ENCODE measurements at places on chromosomes 16 and 17.

GRCh38 chr17:77479372-77480198, 338.8 kb downstream of the SEC14L1 start:
- no peaks in the 10 kb centered on the region for H3K27me3 ChIP-seq
- DNase-seq = no peak
- peaks cover 36% of the 10 kb centered on the region for H3K4me1 ChIP-seq
- H3K4me3 ChIP-seq = no peak overlapping the region
- peak overlapping the region; percentile 46 for H3K27ac ChIP-seq
- H3K36me3 ChIP-seq = peaks cover 51% of the 10 kb centered on the region

DNA sequence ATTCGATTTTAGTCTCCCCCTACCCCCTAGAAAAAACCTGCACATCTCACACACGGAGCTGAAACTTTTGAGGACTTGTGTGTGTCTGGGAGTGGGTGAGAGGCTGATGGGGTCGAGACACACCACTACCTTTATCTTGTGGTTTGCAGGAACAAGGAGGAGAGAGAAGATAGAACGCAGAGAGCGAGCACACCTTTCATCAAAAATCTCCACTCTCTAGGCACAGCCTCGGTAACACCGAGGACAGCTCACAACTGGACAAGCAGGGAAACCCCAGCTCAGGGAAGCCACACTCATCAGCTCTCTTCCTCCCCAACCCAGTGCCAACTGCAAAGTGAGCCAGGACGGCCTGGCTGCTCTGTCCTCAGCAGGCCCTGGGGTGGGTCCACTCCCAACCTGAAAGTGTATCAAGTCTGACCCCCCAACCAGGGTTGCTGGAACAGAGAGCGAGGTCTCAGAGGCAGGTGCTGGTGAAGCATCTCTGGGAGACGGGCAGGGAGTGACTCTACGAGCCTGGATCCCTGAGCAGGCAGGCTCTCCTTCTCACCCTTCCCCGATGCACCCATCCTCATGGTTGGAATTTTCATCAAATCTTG, 5.2 kb upstream of the GHDC start:
- peaks cover 4% of the 10 kb centered on the region for H3K4me1 ChIP-seq
- peaks cover 47% of the 10 kb centered on the region for H3K36me3 ChIP-seq
- no peaks in the 10 kb centered on the region for H3K27me3 ChIP-seq
- DNase-seq = no peak

DNA sequence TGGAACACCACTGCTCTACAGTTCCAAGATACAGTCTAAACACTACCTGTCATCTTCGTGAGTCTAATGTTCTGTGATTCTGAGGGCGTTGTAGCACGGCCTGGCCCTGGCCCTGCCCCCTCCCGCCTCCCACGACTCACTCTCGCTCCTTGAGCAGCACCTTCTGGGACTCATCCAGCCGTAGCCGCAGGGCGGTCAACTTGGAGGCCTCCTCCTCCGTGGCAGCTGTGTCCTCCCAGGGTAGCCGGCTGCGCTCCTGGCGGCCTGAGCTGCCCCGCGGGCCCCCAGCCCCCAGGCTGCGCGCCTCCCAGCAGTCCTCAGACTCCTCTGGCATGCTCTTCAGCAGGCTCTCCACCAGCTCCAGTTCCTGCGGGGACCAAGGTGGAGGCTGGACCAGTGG, 10.6 kb downstream of the CCDC102A start:
- DNase-seq = no peak
- no peak overlapping the region for H3K4me3 ChIP-seq
- no peaks in the 10 kb centered on the region for H3K27me3 ChIP-seq
- H3K27ac ChIP-seq = no peak overlapping the region
- H3K4me1 ChIP-seq = peaks cover 15% of the 10 kb centered on the region

DNA sequence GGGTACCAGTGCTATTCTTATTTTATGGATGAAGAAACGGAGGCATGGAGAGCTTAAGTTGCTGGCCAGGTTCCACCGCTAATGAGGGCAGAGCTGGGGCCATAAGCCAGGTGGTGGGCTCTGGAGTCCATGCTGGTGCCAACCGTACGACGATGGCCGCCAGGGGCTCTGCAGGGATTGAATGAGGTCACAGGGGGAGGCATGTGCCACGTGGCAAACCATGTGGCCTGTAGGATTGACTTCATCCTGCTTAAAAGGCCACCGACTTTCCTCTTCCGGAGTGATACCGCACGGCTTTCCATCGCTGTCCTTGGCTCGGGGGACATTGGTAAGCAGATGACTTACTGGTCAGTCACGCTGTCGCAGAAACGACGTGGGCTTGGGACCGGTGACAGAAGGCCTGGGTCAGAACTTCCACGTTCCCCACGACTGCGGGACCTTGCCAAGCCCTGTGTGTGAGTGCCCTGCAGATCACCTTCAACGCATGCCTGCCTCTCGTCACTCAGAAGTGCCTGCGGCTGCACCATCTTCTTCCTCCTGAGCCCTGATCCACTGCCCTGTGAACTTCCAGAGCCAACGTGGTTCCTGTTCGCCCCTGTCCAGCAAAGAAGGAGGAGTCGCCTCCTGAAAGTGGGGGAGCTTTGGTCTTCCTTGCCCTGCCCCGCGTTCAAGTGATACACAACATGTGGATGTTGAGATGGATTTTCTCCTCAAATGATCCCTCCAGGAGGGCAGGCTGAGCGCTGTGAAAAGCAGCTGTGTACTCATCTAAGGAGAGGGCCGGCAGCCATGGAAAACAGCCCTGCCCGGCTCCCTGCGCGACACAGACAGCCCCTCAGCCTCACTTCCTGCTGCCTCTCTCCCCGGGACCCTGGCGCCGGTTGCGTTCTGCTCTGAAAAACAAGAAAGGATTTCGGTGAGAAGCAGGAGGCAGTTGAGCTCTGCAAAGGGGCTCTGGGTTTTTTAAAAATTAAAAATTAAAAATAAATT, 176.7 kb downstream of the C16orf95 start:
- DNase-seq = no peak
- no peaks in the 10 kb centered on the region for H3K4me1 ChIP-seq
- no peak overlapping the region for H3K27ac ChIP-seq
- H3K36me3 ChIP-seq = no peaks in the 10 kb centered on the region

GRCh38 chr16:14358697-14359305, 271.3 kb downstream of the PARN start:
- peaks cover 7% of the 10 kb centered on the region for H3K4me1 ChIP-seq
- DNase-seq = no peak
- H3K27me3 ChIP-seq = peaks cover 11% of the 10 kb centered on the region
- H3K27ac ChIP-seq = no peak overlapping the region
- no peak overlapping the region for H3K4me3 ChIP-seq

DNA sequence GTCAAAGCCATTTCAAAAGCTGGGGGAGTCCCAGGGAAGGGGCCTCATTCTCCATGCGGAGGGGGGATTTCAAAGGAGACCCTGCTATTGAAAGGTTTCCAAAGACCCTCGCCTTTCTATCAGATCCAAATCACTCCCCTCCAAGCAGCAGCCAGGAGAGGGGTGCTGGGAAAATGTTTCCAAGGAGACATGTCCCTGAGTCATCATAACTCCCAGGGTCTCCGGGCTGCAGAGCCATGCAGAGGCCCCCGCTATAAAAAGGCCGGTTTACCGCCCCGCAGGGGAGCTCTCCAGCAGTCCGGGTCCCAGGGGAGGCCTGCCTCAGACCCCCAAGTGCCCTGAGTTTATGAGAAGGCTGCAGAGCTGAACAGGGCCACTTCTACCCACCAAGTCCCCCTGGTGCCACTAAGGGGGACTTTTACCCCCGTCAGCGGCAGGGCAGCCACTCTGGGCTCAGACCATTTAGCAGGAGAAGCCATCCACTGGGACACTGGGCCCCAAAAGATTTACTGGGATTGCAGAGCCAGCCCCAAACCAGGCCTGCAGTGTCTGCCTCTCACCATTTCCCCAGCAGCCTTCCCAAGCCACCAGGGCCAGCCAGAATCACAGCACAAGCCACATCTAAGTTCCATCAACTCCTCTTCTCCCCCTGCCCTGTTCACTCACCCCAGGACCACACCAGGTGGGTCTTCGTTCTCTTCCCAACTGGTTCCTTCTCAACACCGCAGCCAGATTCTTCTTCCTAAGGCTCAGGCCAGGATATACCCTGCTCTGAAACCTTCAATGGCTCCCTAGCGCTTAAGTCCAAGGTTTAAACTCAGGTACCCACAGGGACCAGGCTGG, 234.4 kb downstream of the ZNF423 start:
- H3K4me3 ChIP-seq = no peak overlapping the region
- H3K36me3 ChIP-seq = no peaks in the 10 kb centered on the region
- H3K4me1 ChIP-seq = no peaks in the 10 kb centered on the region
- H3K27me3 ChIP-seq = no peaks in the 10 kb centered on the region
- no peak overlapping the region for H3K27ac ChIP-seq
- DNase-seq = no peak

GRCh38 chr17:57885148-57885915, 35.5 kb upstream of the MRPS23 start:
- H3K4me1 ChIP-seq = no peaks in the 10 kb centered on the region
- no peak overlapping the region for H3K4me3 ChIP-seq
- H3K27ac ChIP-seq = no peak overlapping the region

DNA sequence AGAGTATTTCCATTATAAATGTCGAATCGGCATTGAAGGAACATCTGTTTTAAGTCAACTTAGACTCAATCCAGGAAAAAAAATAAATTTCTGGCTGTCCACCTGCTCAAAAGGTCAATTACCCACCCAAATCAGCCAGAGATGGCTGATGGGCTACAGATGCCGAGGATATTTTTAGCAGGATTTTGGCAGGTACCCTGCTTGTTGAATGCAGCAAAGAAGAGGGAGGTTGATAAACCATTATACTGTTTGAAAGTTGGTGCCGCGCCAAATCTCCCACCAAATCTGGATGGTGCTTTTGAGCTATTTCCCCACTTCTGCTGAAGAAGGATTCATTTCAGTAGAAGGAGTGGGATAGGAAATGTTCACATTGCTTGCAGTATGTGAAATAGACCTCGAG, 537.7 kb downstream of the MAF start:
- no peak for DNase-seq
- H3K27me3 ChIP-seq = peaks cover 17% of the 10 kb centered on the region
- no peaks in the 10 kb centered on the region for H3K36me3 ChIP-seq
- H3K4me1 ChIP-seq = peaks cover 18% of the 10 kb centered on the region
- H3K27ac ChIP-seq = no peak overlapping the region
- no peak overlapping the region for H3K4me3 ChIP-seq

- peaks cover 2% of the 10 kb centered on the region for H3K27me3 ChIP-seq
- no peak overlapping the region for H3K27ac ChIP-seq
- H3K4me1 ChIP-seq = peaks cover 56% of the 10 kb centered on the region
- no peak for DNase-seq
- peak overlapping the region; percentile 72 for H3K4me3 ChIP-seq
These were observed 1.3 kb downstream of the SNN start for GRCh38 chr16:11669380-11670146.

DNA sequence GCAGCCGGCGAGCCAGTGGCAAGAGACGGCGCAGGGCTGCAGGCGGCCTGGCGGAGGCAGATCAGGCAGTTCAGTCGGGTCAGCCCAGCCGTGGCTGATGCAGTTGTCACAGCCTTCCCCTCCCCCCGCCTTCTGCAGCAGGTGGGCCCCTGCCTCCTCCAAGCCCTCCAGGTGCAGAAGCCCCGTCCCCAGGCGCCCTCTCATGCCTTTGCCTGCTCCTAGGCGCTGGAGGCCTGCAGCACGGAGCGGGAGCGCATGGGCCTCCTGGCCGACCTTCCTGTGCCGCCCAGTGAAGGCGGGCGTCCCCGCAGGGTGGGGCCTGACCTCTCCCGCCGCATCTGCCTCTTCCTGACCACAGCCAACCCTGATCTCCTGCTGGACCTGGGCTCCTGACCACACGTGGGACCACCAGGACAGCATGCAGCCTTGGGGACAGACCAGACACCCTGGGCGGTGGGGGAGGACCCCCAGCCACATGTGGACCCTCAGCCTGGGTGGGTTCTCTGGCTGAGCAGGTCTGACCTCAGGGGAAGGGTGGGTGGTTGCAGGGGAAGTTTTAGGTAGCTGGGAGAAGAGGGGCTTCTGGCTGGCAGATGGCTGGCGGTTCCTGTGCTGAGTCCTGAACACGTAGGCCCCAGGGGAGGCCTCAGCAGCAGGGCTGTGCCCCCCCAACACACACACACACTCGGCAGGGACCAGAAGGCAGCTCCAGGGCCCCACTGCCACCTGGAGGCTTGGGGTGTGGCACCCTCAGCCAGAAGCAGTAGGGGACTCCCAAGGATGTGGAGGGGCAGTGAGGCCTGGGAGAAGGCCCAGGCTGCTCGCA, 3.1 kb upstream of the MRPS34 start:
- H3K27me3 ChIP-seq = no peaks in the 10 kb centered on the region
- peaks cover 6% of the 10 kb centered on the region for H3K4me1 ChIP-seq
- peaks cover 11% of the 10 kb centered on the region for H3K36me3 ChIP-seq
- DNase-seq = no peak
- no peak overlapping the region for H3K27ac ChIP-seq

- no peaks in the 10 kb centered on the region for H3K27me3 ChIP-seq
- DNase-seq = no peak
- no peaks in the 10 kb centered on the region for H3K36me3 ChIP-seq
- H3K4me1 ChIP-seq = no peaks in the 10 kb centered on the region
These were observed 126.5 kb upstream of the RCVRN start for GRCh38 chr17:10031606-10032005.

GRCh38 chr17:81306898-81307510, 11.9 kb upstream of the SLC38A10 start:
- DNase-seq = no peak
- H3K36me3 ChIP-seq = no peaks in the 10 kb centered on the region
- peaks cover 5% of the 10 kb centered on the region for H3K27me3 ChIP-seq
- no peak overlapping the region for H3K4me3 ChIP-seq

- no peaks in the 10 kb centered on the region for H3K36me3 ChIP-seq
- DNase-seq = no peak
- peaks cover 6% of the 10 kb centered on the region for H3K27me3 ChIP-seq
- no peaks in the 10 kb centered on the region for H3K4me1 ChIP-seq
These were observed 144.6 kb upstream of the FOXF1 start for GRCh38 chr16:86365513-86366273.

- H3K27me3 ChIP-seq = peaks cover 11% of the 10 kb centered on the region
- H3K4me1 ChIP-seq = peaks cover 32% of the 10 kb centered on the region
- no peaks in the 10 kb centered on the region for H3K36me3 ChIP-seq
- H3K4me3 ChIP-seq = no peak overlapping the region
- H3K27ac ChIP-seq = no peak overlapping the region
- no peak for DNase-seq
These were observed 7.4 kb upstream of the SLC13A2 start for GRCh38 chr17:28466001-28466400.

DNA sequence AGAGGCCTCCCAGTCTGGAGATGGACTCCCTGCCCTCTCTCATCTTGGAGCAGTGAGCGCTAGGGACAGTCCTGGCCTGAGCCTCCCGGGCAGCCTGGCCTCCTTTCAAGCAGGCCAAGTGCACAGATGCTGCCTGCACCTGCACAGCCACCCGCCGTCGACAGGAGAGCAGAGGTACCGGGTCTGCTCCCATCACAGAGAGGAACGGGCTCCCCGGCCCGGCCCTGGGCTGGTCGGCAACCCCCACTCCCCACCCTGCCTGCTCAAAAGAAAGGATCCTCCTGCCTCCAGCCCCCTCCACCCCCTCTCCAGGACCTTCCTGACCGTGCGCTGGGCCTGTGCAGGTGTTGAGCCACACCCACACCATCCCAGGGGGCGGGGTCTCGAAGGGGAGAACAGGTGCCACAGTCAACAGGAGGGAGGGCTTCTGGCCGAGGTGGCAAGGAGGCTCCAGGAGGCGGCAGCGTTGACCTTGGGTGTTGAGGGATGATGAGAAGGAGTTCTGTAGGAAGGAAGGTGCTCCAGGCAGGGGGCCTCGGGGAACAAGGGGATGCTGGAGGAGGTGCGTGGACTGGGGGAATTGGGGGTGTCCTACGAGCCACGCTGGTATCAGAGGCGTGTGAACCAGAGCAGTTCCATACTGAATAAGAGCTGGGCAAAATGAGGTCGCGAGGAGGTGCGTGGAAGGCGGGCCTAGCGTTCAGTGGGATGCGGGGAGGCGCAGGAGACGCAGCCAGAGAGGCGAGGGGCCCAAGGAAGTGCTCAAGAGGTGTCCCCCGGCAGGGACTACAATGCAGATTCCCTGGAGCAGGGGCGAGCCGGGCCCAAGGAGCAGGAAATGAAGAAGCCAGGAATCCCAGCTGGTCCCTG, 967 bp upstream of the CDH15 start:
- no peak for DNase-seq
- H3K36me3 ChIP-seq = no peaks in the 10 kb centered on the region
- peak overlapping the region; percentile 62 for H3K4me3 ChIP-seq
- peaks cover 4% of the 10 kb centered on the region for H3K27me3 ChIP-seq

Measured in activated T-helper 2 cell treated with anti-CD3 and anti-CD28 coated beads, Interferon-gamma antibody, Interleukin-2, Interleukin-4, amounts not matched to agents 10 μg/mL and 5 μg/mL and 100 μg/mL, durations not matched to agents 14 hours and 24 hours and 36 hours (primary cell).